ENCODE measurements at places on chromosomes 11 and 22. TPM values are rescaled to one million over a fixed set of nuclear protein-coding genes. Genes with fewer than 3 reads are reported as not detected.

DNA sequence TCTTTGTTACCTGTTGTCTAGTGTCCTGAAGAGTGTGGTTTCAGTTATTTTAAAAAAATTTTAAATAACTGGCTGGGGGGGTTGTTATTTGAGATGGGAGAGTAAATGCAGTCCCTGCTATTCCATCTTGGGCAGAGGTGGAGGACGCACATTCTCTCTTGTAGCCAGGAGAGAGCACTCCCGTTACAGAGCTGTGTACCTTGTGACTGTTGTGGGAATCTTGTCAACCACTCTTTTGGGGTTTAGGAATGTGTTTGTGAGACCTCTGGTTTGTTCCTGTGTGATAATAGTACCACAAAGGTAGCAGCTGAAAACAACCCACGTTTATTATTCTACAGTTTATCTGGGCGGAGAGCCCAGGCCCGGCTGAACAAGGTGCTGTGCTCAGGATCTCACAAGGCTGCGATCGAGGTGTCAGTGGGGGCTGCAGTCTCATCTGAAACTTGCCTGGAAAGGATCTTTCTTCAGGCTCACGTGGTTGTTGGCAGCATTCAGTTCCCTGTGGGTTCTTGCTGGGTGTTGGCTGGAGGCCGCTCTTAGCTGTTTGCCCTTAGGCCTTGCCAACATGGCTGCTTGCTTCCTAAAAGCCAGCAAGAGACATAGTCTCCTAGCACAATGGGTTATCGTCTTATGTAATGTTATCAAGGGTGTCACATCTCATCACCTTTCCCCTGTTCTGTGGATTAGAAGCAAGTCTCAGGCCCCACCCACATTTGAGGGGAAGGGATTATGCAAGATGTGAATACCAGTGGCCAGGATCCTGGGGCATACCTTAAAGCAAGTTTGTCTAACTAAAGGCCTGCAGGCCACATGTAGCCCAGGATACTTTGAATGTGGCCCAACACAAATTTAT lies 20.6 kb downstream of the IGHMBP2 start:
- H3K27ac ChIP-seq: no peak overlapping the region
- no peaks in the 10 kb centered on the region for H3K27me3 ChIP-seq
- peaks cover 28% of the 10 kb centered on the region for H3K36me3 ChIP-seq
- DNase-seq: no peak
- no peaks in the 10 kb centered on the region for H3K4me1 ChIP-seq

- no peak overlapping the region for H3K4me3 ChIP-seq
- no peak for DNase-seq
- no peaks in the 10 kb centered on the region for H3K36me3 ChIP-seq
- H3K4me1 ChIP-seq: no peaks in the 10 kb centered on the region
- no peak overlapping the region for H3K27ac ChIP-seq
- no peaks in the 10 kb centered on the region for H3K27me3 ChIP-seq
Measured at GRCh38 chr22:48863965-48864528, 963.6 kb downstream of the BRD1 start.

APOL5 gene
- total RNA-seq: not detected

DNA sequence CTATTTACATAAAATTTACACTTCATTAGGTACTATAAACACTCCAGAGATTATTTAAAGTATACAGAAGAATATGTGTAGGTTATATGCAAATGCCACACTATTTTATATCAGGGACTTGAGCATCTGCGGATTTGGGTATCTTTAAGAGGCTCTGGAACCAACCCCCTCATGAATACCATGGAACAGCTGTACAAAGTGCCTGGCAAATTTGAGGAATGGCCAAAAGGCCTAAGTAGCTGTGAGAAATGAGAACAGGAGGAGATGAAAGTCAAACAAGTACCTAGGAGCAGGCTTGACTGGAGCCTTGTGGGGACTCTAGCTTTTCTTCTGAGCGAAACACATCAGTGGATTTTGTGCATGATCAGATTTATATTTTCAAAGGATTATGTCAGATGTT lies 149.3 kb downstream of the RBFOX2 start:
- no peaks in the 10 kb centered on the region for H3K36me3 ChIP-seq
- no peak overlapping the region for H3K27ac ChIP-seq

SSTR3 gene
- 0.22 TPM for total RNA-seq

DNA sequence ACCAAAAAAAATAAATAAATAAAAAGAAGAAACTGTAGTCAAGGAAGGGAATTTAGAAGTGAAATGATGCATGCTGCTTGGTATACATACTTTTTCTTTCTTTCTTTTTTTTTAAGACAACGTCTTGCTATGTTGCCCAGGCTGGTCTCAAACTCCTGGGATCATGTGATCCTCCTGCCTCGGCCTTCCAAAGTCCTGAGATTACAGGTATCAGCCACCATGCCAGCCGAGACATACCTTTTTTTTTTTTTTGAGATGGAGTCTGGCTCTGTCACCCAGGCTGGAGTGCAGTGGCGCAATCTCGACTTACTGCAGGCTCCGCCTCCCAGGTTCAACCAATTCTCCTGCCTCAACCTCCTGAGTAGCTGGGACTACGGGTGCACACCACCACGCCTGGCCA lies 21.7 kb upstream of the ARRB1 start:
- H3K4me3 ChIP-seq: no peak overlapping the region
- H3K4me1 ChIP-seq: no peaks in the 10 kb centered on the region
- H3K27ac ChIP-seq: no peak overlapping the region
- no peaks in the 10 kb centered on the region for H3K27me3 ChIP-seq
- DNase-seq: no peak

- no peaks in the 10 kb centered on the region for H3K36me3 ChIP-seq
- H3K4me1 ChIP-seq: no peaks in the 10 kb centered on the region
- no peak for DNase-seq
- H3K27ac ChIP-seq: no peak overlapping the region
- no peak overlapping the region for H3K4me3 ChIP-seq
Measured at GRCh38 chr11:72179804-72180396, 12.0 kb upstream of the FOLR1 start.

Data from H1 (cell line).